ENCODE measurements at places on chromosomes 2 and 18.

GRCh38 chr2:68412127-68412819 lies 47.2 kb downstream of the PLEK start:
- DNase-seq, result no peak

DNA sequence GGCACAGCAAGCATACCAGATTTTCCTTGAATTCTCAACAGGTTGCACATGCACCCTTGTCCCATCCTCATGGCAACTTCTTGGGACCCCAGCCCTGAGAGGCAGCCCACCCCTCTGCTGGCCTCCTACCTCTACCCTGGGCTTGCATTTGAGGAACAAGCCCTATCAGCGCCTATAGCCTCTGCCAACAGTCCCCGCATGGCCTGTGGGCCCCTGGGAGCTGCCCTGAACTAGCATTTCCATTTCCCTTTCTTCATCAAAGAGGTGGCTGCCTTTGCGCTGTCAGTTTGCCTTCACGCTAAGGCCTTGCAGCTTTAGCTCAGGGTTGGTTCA lies 5.4 kb upstream of the ZAP70 start:
- DNase-seq, result no peak

DNA sequence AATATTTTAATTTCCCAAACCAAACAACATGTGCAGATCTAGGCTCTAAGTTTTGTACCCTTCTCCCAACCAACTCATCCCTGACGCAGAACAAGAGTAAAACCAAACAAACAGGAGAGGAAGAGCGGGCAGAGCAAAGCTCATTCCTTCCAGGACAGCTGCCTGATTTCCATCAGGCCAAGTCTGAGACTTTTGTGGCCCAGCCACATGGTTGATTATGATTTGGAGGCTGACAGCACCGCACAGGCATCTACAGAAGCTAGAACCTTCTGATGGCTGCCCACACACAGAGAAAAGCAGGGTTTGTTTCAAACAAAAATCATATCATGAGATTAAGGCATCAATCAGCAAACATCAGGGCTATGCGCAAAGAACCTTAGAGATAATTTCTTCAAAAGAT lies 262.6 kb downstream of the TNS1 start:
- no peak for DNase-seq

GRCh38 chr2:71223767-71224333 lies 3.1 kb downstream of the PAIP2B start:
- no peak for DNase-seq

DNA sequence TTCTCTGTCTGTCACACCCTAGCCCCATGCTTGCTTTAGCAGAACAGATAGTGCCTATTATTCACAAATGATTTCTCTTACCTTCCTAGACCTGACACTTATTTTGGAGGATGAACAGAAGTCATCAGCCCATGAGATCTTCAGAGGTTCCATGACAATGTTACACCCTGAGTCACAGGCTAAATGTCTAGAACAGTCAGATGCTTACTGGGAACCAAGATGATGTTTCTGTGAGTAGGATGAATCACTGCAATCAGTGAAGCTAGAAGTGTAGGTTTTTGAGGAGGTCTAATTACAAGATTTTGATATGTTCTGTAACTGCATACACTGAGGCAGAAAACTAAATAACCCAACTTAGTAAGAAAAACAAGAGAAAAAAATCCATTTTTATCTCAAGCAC lies 123.0 kb upstream of the THUMPD2 start:
- DNase-seq, result no peak

DNA sequence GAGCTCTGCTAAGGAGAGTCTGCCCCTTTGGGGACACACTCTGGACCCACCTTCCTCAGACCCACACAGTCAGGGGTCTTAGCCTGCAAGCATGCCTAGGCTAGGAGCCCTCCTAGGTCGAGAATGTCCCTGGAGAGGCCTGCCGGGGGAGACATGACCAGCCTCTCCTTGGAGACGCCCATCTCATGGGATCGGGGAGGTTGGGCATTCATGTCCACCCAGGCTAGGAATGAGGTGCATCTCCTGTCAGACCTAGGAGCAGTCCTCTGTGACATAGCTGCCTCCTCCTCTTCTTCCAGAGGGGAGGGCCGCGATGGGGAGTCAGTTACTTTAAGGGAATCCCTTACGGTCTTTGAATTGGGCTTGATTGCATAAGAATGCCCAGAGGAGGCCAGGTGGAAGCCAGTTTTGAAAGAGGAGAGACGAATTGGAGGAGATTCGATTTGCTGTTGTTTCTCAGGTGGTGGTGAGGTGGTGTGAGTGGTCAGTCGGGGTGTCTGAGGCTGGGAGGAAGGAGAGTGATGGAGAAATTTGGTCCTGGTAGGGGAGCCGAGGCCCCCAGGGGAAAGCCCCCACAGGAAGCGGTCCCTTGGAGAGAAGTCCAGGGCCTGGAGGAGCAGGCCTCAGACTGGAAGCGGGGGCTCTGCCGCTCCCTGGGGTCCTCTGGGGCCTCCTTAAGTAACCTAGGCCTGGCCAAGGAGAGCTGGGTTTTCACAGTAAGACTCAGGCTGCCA lies 241.3 kb downstream of the DYSF start:
- no peak for DNase-seq

DNA sequence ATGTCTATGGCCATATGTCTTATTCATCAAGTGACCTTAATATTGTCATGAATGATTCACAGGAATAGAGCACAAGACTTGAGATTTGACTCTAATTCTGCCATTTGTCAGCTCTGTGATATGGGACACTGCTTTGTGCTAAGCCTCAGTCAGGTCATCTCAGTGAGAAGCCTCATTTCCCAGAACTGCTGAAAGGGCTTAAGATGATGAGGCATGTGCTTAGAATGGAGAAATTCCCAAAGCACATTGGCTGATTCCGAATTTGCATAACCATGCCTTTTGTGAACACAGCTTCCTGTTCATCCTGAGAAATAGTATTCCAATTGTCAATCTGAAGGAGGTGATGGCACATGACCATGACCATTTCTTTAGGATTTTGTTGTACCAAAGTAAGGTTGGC lies 218.1 kb downstream of the ALK start:
- DNase-seq, result no peak

DNA sequence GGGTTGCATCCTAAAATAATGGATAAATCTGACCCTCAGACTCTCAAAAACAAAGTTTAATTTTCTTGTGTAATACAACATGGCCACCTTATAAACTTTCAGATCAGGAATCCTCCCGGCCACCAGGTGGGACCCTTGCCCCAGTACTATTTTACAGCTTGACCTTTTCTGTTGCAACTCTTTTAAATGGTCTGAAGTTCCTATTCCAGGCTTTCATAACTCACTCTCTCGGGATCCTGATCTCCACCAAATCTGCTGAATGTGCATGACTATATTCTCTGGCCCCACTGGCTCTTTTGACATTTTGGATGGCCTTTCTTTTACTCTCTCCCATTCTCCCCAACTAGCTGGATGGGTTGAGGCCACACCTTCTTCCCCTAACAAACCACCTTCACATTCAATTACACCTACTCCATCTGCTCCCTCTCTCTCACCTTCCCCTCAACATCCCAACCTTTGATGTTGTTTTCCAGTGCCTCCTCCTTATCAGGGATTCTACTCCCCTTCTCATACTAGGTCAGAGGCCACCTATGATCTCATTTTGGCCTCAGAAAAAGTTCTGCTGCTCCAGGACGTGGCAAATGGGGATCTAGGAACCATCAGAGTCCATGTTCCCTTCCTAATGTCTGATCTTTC lies 70.8 kb downstream of the SESTD1 start:
- no peak for DNase-seq

DNA sequence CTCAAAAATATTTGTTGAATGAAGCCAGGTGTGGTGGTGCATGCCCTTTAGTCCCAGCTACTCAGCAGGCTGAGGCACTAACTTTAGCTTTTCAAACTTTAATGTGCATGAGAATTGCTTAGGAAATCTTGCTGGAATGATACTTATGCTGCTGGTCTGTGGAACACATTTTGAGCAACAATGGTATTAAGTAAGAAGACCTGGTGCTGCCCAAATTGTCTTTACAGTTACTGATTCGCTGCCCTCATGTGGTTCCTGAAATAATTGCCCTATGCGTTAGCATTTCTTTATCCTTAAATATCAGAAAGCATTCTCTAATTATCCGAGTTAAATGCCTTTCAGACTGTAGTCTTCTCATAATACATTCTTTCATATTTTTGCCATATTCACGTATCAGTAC lies 76.0 kb upstream of the SESTD1 start:
- DNase-seq, result no peak

GRCh38 chr18:33184958-33185357 lies 255.6 kb downstream of the CCDC178 start:
- no peak for DNase-seq

- DNase-seq, result no peak
Observed at GRCh38 chr2:178160601-178161000, 33.7 kb upstream of the OSBPL6 start.

DNA sequence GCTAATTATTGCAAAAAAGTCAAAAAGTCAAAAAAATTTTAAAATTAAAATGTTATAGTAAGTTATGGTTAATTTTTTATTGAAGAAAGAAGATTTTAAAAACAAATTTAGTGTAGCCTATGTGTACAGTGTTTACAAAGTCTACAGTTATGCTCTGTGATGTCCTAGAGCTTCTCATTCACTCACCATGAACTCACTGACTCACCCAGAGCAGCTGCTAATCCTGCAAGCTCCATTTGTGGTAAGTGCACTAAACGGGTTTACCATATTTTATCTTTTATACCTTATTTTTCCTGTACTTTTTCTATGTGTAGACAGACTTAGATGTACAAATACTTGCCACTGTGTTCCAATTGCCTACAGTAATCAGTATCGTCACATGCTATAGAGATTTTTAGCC lies 788.2 kb downstream of the DSC3 start:
- no peak for DNase-seq

DNA sequence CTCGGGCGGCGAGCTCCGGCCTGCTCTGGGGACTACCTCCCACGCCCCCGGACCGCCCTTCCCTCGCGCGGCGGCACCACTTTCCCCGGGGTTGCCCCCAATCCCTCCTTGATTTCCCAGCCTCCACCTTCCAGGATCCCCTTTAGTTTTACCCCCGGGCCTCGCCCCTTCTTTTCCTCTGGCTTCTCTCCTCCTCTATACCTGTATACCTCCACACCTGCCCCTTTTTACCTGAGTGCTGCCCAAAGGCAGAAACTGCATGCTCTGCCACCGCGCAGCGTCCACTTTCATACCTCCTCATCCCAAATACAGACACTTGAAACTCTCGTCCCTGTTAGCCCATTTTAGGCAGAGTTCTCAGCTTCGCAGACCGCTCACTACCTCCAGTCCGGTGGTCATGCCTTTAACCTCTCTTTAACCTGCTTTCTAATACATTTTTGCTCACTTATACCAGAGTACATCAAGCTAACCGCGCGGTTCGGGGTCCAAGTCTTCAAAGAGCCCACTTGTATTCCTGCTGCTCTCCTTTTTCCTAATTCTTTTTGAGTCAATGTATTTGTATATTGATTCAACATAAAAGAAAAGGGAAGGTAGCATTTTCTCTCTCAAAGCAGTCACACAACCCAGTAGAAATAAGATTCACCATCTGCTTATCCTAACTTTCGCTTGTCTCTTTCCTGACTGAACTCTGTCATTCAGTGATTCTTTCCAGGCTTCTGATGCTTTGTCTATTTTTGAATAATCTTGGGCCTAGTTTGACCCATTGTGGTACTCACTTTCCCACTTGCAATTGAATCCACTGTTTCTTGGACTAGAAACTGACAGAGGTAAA lies 901 bp downstream of the SPOPL start:
- DNase-seq, result no peak

DNA sequence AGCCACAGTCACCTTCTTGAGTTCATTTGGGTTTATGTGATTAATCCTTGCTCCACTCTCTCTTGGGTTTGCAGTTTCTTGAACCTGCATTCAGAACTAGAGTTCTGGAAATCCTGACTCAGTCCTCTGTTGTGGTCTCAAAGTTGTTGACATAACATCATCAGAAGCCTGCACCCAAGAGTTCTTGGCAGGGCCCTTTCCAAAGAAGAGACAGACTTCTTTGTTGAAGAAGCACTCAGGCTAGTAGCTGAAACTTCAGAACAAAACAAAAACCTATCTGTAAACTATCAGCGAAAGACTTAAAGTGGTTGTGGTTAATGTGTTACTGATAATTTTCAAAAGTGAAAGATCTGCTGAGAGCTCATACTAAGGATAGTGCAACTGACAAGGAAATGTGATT lies 120.8 kb downstream of the FAM168B start:
- no peak for DNase-seq

GRCh38 chr2:191910518-191910917 lies 63.6 kb upstream of the CAVIN2 start:
- no peak for DNase-seq

DNA sequence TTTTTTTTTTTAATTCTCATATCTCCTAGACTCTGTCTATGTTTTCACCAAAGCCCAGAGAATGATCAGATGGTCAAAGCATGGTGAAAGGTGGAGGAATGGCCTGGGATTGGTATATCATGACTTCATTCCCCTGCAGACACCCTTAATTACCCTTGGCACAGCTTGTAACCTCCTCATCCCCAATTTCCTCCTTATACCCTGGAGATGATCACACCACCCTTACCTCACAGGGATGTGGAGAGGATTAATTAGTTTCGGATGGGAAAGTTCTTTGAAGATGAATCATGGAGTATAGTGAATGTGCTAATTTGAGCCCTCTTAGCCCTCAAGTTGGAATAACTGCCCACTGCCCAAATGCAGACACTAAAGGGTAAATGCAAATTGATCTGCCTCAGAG lies 138.0 kb upstream of the LYPD6 start:
- no peak for DNase-seq

- DNase-seq, result no peak
Observed at GRCh38 chr2:99834426-99834825, 308.0 kb downstream of the AFF3 start.

DNA sequence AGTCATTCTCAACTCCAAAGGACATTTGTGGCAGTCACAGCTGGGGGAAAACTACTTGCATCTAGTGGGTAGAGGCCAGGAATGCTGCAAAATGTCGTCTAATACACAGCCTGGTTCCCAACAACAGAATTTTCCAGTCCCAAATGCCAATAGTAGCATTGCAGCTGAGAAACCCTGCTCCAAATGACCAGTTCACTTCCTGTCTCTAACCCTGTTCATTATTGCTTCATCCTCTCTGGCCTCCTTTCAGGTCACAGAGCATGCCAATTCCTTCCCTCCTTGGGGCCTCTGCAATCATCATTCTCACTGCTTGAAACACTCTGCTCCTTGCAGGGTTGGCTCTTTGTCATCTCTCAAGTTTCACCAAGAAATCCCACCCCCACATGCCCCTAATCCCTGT lies 139.1 kb downstream of the IRS1 start:
- DNase-seq, result no peak

DNA sequence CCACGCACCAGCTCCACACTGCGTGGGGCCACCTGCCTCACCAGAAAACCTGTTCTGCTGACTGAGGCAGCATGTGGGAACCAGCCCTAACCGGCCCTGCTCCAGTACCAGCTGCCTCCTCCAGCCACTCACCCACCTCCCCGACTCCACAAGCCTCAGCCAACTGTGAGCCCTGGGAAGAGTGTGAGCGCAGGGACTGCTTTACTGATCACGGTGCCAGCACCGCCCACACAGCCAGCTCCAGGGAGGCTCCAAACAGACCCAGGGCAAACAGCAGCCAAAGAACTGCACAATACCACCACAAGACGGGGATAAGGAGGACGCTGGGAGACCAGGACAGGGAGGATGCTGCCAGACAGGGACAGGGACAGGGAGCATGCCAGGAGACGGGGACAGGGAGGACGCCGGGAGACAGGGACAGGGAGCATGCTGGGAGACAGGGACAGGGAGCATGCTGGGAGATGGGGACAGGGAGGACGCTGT lies 28.4 kb downstream of the EIPR1 start:
- DNase-seq, result no peak

Measured in stimulated activated CD4-positive, alpha-beta T cell treated with anti-CD3 and anti-CD28 coated beads, Interleukin-4, amount 100 ng/mL, for 48 hours (primary cell).